ENCODE measurements at places on chromosomes 1 and 21.

GRCh38 chr1:236914375-236914774 lies 89.9 kb downstream of the MT1HL1 start:
- DNase-seq: no peak

- no peak for DNase-seq
These were observed 8.0 kb downstream of the RUNX3 start for GRCh38 chr1:24921938-24922662.

DNA sequence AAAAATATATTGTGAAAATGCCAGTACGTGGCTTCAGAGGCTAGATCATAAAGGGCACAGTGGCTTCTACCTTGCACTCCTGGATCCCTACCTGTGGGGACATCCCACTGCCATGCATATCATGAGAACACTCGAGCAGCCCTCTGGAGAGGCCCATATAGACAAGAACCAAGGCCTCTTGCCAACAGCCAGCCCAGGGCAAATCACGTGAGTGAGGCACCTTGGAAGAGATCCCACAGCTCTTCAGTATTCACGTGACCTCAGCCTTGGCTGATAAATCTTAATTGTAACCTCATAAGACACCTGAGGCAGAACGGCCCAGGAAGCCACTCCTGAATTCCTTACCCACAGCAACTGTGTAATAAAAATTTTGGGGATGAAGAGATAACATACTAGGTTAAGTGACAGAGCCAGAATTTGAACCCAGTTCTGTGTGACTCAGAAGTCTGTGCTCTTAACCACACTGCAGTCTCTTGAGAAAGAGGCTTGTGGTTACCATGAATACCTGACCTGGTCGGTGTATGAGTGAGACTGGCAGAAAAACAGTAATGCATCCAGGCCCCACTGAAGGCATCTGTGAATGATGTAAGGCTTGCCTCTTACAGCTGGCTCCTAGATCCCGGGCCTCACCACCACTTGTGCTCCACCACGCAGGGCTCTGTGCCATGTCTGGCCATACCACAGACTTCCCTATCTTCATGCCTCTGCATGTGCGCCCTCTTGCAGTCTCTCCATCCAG lies 6.9 kb upstream of the A3GALT2 start:
- no peak for DNase-seq

GRCh38 chr1:235735621-235736020 lies 86.0 kb upstream of the GNG4 start:
- DNase-seq: no peak

GRCh38 chr1:53579221-53580008 lies 120.2 kb downstream of the DMRTB1 start:
- no peak for DNase-seq

GRCh38 chr1:26696119-26696653 lies 371 bp downstream of the ARID1A start:
- DNase-seq: no peak
